Epithelial cell of proximal tubule (primary cell): ENCODE measurements at places on chromosomes 7 and 10. TPM values are rescaled to one million over a fixed set of nuclear protein-coding genes. Genes with fewer than 3 reads are reported as not detected.

The PDZD7 gene
- 6.1 and 6.6 TPM in 2 replicates for total RNA-seq

DNA sequence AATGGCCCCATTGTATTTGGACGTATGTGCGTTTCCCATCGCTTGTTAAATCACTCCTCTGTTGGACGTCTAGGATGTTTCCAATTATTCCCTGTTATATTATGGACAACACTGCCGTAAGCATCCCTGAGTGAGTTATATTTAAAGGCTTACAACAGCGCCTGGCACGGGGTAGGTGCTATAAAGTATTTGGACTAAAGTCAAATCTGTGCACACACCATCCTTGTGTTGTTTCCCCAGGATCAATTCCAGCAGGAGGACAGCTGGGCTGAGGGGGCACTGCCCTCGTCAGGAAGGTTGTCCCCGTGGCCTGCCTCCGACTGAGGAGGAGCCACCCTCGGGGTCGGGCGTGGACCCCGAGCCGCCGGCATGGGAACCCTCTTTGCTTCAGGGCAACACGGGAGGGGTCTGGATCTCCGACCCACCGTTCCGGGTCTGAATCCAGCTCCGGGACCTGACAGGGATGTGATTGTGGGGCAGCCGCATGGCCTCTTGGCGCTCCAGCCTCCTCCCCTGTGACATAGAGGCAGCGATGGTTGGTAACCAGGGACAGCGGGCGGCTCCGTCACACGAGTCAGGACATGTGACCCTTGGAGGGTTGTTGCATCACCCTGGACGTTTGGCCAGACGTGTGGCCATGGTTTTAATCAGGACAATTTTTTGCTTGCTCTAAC lies 1.5 kb upstream of the JAKMIP3 start:
- DNase-seq, result no peak

DNA sequence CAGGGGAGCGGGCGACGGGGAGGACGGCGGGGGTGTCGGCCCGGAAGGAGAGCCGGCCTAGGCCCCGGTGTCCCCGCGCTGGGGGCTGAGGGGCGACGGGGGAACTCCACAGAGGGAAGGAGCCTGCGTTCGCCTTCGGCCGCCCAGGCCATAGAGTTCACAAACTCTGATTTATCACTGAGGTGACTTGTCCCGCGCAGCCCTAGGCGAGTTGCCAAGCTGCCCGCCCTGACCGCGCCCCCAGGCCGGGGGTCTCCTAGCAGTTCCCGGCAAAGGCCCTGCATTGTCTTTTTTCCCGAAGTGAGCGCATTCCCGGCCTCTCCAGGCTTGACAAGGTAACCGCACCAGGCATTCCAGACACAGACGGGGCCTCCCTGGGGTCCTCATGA lies 2.9 kb upstream of the NKX6-2 start:
- no peak for DNase-seq

The LLCFC1 gene
- total RNA-seq, result not detected in 2 replicates

DNA sequence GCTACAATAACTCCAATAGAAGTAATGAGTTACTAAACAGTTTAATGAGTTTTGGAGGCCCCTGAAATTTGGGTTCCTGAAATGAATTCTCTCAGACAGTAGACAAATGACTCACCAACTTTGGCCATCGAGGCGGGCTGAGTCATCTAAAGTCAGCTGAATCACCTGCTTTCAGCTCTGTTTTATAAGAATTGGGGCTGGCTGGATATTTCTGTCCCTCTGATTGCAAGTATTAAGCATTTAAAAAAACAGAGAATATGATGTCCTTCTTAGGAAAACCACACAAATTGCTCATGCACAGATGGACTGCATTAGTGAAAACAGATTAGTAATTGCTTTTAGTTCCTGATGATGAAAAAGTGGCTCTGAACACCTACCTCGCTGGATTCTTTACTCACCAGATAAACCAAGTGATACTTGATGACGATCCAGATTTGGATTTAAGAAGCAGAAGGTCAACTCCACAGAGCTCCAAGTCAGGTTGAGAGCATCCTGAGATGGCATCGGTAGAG lies 59.1 kb downstream of the ZNF365 start:
- DNase-seq, result peak; percentile 85

DNA sequence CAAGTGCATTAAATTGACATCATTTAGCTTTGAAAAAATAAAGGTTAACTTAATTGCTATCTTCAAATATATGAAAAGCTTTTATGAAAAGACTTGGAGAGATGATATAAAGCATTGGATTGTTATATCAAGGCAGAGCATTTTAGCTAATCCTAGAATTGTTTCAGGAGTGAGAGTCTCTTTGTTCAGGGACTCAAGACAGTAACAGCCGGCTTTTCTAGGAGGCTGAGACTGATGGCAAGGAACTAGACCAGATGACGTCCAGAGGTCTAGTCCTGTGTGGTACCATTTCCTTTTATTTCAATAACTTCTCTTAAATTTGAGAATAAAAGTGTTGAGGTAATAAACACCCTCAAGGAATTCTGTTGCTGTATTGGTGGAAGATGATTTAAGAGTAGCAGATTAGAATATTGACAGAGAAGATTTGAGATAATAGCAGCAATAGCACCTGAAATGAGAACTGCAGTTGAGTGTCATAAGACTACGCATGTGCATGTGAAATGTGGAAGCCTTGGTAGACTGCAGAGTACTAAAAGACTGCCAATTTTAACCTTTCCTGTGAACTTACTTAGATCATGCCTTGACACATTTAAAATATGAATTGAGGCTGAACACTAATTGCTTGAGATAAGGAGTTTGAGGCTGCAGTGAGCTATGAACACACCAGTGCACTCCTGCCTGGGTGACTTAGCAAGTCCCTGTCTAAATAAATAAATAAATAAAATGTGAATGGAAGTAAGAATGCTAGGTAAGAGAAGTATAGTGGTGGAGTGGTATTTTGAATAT lies 79.6 kb downstream of the ZNRF2 start:
- no peak for DNase-seq

DNA sequence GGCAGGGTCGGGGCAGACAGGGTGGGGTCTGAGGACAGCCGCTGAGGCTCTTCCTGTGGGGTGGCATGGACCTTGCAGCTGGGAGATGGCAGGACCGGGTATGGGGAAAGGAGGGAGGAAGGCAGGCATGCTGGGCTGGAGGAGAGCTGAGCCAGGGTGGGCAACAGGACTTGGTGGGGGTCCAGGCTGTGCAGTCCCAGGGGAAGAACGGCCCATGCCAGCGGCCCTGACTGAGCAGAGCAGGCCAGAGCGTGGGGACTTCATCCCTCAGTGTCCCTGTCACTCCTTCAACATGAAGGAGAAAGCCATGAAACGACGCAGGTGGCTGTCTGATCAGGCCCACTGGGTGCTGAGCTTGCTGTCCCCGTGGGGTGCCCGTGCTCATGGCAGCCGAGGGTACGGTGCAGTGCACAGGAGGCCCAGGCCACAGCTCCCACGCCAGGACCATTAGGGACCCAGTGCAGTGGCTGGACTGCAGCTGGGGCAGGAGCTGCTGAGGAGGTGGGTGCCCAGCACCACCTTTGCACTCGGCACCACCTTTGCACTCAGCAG lies 519.6 kb downstream of the PTPRN2 start:
- no peak for DNase-seq

GRCh38 chr10:29256586-29256985 lies 32.3 kb upstream of the LYZL1 start:
- no peak for DNase-seq

- no peak for DNase-seq
Observed at GRCh38 chr10:12349629-12350166, 351 bp downstream of the CAMK1D start.

DNA sequence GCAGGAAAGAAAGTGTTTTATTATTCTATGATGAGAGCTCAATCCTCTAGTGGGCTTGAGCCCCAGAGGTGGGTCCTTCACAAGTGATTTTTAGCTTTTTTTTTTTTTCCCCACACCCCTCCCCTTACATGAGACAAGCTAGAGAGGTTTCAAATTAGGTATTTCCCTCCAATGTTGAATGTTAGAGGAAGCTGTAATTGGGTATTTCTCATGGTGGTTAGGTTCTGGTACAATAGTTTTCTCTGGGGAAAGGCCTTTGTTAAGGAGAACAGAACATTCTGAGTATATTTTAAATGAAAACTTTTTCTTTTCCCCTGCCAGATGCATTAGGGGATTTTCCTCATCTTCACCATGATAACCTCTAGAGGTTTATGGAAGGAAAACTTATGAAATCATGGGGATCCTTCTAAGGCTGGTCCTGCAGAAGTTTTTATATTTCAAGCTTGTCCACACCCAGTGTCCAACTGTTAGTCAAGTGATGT lies 1039.7 kb downstream of the NRG3 start:
- no peak for DNase-seq

The RBM28 gene
- total RNA-seq, result 22.1 and 31.3 TPM in 2 replicates

GRCh38 chr10:131477457-131478121 lies 166.1 kb upstream of the TCERG1L start:
- DNase-seq, result no peak

DNA sequence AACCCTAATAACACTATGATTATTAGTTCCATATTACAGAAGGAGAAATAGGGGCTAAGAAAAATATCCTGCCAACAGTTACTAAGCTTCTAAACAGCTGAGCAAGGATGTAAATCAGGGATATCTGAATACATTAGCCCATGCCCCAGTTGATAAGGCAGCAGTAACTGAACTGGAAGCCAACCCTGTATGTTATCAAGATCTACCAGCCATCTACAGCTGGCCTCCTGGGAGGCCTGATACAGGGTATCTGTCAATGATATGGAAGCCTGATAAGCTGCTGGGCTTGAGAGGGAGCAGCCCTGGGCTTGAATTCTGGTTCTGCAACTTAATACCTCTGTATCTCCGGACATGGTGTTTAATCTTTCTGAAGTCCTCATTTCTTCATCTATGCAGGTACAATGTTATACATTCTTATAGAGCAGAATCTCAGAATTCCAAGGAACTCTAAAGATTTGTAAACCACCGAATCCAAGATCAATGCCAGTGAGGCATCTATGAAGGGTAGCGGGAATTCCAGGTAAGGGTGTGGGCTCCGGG lies 37.9 kb upstream of the AFAP1L2 start:
- DNase-seq, result no peak

GRCh38 chr7:139036901-139037300 lies 1.1 kb upstream of the ZC3HAV1L start:
- no peak for DNase-seq

DNA sequence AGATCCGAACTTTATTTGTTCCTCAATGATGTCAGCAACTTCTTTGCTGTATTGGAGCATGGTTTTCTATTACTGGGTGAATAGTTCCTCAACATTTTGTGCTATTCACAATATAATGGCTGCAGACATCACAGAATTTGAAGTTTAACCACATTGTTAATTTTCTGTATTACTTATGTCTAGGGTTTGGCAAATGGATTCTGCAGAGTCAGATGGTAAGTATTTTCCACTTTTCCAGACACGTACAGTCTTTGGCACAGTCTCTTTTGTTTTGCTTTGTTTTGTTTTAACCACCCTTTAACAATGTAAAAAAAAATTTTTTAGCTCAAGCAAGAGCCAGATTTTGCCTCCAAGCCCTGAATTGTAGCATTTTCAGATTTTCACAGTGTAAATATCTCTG lies 36.8 kb upstream of the FOXK1 start:
- DNase-seq, result no peak

DNA sequence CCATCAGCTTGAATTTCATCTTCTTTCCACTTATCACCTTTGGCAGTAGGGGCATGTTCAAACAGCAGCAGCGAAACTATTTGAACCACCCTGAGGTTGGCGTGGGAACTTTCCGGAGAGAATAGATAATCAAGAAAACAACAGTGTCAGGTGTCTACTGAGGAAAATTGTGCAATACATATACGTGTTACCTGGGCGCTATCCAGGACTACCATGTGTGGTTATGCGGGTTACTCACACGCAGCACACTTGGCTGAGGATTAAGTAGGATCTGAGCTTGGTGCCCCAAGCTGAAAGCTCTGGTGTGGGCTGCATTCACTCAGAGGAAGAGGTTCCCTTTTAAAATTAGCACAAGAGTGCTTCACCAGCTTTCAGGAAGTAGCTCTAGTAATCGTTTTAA lies 8.8 kb upstream of the ABI1 start:
- DNase-seq, result no peak

- no peak for DNase-seq
Observed at GRCh38 chr10:821322-821721, 110.2 kb downstream of the LARP4B start.

The KCND2 gene
- total RNA-seq, result 0.07 and 0.12 TPM in 2 replicates

DNA sequence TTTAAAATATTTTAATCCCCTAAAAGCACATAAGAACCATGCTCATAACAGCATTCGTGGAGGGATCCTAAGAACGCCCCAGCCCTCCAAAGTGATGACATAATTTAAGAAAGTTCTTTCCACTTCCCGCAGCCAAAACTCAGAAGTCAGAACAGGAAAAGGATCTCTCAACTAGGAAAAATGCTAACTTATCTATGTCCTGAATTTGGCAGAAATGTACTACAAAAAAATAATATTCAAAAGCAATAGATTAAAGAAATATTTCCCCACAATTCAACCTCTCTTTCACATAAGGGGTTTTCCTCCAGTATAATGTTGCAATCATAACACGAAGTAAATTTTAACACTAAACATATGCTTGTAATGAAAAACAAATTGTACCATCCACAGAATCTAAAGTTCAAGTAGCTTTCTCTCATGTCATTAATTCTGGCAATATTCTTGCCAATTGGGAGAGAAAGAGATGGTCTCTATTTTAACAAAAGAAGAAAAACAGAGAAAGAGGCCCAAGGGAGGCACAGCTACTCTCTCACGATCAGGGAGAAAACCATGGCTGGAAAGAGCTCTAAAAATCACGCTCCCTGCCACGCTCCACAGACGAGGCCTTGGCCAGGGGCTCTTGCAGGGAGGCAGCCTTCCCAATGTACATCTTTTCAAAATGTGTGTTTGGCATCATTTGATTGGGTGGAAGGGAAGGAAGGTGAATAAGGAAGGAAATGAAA lies 22.9 kb downstream of the ASB13 start:
- DNase-seq, result no peak

DNA sequence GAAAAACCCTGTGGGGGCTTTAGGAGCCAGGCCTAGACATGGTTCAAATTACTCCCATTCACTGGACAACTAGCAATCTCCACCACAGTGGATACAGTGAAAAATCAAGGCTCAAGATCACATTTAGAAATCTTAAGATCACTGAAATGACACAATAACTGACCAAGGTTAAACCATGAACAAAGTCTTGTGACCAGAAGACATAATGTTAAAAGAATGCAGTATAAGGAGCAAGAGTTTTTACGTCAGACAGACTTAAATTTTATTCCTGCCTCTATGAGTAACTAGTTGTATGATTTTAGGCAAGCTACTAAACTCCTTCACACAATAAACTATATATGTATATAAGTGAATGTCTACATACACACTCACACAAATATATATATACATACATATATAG lies 68.5 kb downstream of the MICU1 start:
- peak; percentile 53 for DNase-seq

GRCh38 chr10:33031815-33032653 lies 74.0 kb upstream of the ITGB1 start:
- no peak for DNase-seq

DNA sequence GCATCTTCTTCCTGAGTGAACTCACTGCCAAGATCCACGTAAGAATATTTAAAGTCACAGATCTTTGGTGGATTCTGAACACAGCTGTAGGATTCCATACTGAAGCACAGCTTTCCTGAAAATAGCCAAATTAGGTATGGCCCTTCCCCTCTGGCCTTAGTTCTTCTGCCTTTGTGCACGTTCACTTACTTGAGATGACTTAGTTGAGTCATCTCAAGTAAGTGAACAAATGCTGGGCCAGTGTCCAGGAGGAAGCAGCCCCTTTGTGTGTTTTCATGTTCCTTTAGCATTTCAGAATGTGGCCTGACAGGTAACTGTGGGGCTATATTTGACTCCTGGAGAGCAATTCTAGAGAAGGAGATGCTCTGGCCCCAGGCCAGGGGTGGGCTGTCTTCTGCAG lies 51.5 kb downstream of the CCNY start:
- DNase-seq, result no peak

GRCh38 chr10:132522521-132523411 lies 14.8 kb upstream of the INPP5A start:
- no peak for DNase-seq

GRCh38 chr10:131630772-131631258 lies 270.0 kb upstream of the PPP2R2D start:
- no peak for DNase-seq
